ENCODE measurements at places on chromosomes 5 and 9.

DNA sequence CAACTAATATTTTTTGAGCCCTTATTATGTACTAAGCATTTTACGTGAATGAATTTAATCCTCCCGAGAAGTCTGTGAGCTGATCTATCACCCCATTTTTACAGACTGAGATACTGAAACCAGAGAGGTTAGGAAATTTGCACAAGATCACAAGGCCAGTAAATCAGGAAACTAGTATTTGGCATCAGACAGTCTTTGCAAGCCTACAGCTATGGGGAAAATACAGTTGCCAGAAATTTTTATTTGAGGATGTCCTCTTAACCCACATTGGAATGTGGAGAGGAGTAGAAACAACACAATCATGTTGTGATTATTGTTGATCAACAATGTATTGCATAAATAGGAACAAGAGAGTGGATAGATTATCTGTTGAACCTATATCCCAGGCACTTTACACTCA lies 2.3 kb upstream of the SLC46A2 start:
- DNase-seq: no peak

DNA sequence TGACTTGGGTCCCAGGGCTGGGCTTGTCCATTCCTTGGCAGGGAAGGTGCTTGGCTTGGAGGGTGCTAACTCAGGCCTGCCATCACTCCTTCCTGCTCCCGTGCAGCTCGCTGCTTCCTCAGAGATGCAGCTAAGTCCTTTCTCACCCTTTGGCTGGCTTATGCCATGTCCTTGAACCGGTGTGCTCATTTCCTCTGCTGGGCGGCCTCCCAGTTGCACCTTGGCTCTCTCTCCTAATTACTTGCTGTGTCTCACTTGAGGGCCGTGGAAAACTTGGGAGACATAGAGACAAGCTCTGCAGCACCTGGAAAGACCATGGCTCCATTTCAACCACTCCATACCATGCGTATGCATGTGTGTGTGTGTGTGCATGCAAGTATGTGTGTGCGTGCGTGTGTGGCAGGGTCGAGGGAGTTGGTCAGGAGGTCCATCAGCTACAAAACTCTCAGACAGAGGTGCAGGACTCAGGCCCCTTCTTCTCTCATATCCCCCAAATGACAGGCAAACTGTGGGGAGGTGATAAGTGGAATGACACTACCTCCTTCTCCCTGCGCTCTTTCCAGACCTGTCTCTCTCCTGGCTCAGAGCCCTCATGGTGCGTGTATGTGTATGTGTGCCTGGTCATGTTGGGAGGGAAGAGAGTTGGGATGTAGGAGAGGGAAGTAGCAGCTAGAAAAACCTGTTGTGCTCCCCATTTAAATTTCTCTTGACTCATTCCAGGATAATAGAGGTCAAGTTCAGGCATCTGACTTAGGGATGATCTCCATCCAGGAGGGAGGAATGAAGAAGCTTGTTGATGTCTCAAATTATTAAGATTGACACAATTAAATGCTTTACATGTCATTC lies 17.6 kb upstream of the MTMR12 start:
- no peak for DNase-seq

DNA sequence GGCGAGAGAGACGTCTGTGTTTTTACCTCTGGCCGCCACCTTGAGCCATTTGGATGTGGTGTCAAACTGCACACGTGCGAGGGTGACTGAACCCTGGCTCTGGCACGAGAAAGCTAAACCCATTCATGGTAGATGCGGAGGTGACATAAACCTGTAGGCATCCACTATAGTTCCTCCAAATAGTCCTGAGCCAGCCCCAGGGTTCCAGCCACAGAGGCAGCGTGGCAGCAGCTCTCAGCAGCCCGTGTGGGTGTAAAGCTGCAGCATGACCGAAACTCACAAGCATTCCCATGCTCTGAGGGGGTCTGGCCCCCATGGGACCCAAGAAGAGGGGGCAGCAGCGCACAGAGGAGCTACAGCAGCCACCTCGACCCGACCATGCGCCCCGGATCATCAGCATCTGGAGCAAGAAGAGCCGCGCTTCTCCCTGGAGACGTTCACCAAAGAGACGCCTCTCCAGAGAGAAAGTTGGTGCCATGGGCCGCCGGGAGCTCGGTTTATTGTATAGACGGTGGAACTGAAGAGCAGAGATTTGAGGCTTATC lies 303.8 kb upstream of the IRX4 start:
- no peak for DNase-seq

- DNase-seq: no peak
Observed at GRCh38 chr9:127424676-127424999, 456 bp downstream of the ZNF79 start.

DNA sequence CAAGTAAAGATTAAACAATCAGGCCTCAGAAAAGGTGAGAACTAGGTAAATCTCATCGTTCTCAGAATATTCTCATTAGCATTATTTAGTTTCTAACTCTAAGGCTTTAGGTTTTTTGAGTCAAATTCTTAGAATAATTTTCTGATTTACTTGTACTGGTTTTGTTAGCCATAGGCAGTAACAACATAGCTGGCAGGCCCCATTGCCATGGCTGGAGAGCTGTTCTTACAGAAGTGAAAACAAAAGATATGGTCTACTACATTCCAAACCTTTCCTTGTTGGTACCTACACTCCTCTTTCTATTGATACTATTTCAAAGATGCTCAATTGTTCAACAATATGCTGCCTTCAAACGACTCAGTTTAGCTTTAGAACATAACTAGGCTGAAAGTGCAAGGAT lies 27.3 kb downstream of the IFNW1 start:
- DNase-seq: no peak

DNA sequence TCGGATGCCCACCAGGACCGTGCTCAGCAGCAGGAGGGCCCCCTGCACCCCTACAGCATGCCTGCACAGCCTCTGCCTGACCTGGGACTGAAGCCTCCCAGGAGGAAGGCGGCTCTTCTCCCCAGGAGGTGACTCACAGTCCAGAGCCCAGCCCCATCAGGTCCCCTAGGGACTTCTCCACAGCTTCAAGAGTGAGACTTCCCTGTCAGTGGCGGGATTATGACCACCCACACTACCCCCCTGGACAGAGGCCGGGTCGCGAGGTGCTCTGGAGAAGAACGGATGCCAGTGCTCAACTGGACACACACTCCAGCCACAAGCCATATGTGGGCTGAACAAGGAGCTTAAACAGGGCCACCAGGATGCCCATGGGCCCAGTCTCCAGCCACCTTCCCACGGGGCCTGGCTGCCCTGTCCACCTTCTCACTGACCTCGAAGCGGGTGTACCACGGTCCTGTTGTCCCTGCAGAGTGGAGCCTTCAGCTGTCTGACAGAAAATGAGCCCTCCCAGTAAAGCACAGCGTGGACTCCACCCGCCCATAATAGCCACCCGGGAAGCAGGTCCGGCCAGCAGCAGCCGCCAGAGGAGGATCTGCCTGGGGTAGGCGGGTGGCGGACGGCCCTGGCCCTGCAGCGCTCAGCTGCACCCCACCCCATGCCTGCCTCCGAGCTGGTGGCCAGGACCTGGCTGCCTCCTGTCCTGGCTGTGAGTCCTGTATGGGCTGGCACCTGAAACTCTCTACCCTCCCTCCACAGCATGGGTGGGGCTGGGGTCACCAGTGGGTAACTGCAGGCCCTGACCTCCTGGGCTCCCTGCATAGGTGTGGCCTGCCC lies 54.7 kb downstream of the SEMA4D start:
- DNase-seq: no peak

DNA sequence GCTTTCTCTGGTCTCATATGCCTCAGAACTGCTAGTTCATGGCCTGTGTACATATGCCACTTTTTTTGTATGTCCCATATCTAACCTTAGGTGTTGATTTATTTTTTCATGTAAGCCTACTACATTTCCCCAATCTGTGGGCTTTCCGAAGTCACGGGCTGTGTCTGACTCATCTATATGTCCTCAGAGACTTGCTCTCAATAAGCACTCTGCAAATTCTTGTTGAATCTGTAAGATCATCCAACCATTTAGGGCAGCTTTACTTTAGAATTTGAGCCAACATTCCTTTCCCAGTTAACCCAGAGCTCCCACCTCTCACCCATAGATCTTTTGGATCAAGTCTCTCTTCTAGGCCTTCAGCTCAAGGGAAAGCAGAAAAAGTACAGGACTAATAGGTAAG lies 263.4 kb downstream of the SEC61B start:
- no peak for DNase-seq

- DNase-seq: no peak
Observed at GRCh38 chr9:5110867-5111681, 74.4 kb downstream of the INSL6 start.

DNA sequence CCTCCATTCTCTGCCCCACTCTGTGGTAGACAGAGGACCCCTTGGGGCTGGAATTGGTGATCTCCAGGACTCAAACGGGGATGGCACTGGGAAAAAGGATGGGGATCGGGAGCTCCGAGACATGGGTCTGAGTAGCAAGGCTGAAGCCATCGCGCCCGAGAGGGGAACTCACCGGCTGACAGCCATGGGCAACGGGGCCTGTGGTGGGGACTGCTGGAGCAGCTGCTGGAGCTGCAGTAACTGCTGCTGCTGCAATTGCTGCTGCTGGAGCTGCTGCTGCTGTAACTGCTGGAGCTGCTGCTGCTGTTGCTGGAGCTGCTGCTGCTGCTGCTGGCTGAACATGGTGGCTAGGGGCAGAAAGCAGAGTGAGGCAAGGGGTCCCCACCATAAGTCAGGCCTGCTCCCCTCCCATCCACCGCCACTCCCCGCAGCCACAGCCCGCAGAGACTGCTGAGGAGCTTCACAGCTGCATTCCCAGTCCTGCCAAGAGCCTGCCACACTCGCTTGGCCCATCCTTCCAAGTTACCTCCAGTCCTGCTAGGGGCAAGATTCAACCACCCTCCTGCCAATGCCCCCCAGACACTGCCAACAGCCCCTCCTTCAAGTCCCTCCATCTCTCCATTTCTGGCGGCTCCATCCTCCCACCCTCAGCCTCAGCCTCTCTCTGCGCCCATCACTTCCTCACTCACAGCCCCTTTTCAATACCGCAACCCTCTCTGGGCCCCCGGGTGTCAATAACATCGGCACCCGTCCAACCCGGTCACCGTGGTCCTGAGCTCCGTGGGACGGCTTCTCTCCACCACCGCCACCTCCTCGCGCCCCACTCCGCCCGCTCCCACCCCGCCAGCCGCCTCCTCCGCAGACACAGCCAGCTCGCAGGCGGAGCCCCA lies 611 bp downstream of the CIZ1 start:
- no peak for DNase-seq

DNA sequence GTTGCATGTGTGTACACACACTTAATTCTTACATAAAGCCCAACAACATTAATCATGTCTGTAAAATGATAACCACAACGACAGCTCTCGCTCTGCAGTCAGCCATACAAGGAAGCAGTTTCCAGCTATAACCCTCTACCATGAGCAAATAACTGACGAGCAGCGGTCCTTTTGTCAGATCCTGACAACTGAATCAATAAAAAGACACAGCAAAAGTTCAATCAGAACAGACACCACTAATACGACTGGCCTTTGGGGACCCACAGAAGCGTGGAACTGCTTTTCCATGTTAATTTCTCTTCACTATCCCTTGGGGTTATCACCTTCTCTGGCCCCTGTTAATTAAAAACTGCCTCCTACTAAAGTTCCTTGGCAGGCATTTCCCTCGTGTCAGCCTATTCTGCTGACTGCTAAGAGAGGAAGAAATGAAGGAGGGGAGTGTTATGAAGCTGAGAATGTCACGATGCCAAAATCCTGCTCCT lies 722.8 kb upstream of the GRAMD2B start:
- no peak for DNase-seq

DNA sequence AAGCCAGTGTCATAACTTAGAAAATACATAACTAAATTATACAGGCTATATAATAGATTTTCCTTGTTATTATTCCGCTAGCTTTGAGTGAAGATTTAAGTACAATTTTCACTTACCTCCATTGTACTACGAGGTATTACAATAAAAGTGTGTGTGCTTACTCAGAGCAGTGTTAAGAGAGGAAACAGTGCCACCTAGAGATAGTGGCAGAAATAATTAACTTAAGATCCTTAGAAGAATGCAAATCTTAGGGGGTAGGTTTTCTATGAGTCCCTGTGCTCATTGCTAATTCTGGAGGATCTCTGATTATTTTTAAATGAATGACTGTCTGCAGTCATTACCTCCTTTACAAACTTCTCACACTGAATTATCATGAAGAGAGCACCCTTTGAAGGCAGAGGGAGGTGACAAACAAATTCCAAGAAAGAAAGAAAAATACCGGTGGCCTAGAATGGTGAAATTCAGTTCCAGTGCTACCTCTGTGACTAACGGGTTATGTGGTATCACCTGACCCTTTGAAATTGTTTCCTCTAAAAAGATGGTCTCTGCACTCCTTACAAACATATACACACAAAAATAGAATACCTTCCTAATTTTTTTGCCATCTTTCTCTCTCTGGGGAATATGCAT lies 379.8 kb downstream of the TRIM36 start:
- no peak for DNase-seq

DNA sequence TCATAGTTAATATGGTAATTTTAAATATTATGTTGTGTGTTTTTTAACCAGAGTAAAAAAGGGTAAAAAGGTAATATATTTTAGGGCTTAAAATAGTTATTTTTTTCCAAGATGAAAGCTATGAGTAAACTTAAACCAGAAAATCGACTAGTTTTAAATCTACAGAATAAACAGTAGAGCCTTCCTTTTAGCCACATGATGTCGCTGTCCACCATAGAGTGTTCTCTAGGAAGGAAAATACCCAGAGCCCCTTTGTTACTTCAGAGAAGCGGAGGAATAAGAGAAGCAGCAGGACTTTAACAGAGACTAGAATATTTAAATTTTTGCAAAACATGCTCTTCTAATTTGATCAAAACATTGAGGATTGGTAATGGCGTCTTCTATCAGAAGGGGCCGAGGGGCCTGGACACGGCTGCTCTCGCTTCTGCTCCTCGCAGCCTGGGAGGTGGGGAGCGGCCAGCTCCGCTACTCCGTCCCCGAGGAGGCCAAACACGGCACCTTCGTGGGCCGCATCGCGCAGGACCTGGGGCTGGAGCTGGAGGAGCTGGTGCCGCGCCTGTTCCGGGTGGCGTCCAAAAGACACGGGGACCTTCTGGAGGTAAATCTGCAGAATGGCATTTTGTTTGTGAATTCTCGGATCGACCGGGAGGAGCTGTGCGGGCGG lies at the start of gene PCDHA2:
Gene PCDHA2 (plus strand): TSS at position 258 of the 664 bp plus-strand sequence.
- DNase-seq: no peak

DNA sequence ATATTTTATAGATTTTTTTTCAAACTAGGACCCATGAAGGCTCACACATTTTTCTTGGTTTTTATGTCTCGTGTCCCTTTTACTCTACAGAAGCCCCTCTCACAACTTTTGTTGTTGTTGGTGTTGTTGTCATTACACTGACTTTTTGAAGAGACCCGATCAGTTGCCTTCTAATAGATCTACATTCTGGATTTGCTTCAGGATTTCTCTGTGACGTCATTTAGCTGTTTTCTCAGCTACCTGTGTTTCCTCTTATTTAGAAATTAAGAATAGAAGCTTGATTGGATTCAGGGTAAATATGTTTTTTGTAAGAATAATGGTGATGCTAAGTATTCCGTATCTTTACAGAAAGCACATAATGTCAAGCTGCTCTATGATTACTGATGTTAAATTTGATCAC lies 213.3 kb upstream of the ZNF462 start:
- no peak for DNase-seq

- no peak for DNase-seq
Observed at GRCh38 chr5:137470111-137470920, 28.8 kb downstream of the SPOCK1 start.

Data from activated CD8-positive, alpha-beta memory T cell treated with anti-CD3 and anti-CD28 coated beads for 1 hour (primary cell).